GM18507 (cell line): ENCODE measurements at places on chromosomes 13 and 19.

GRCh38 chr13:27347211-27347772, 76.7 kb downstream of the RASL11A start:
- DNase-seq, result no peak

GRCh38 chr19:51009061-51009891, 7.9 kb upstream of the KLK8 start:
- DNase-seq, result no peak

- no peak for DNase-seq
Observed at GRCh38 chr19:35270381-35270811, 1.6 kb downstream of the USF2 start.

- no peak for DNase-seq
Observed at GRCh38 chr19:1513499-1514294, 878 bp upstream of the ADAMTSL5 start.

GRCh38 chr13:42498521-42498920, 75.4 kb upstream of the TNFSF11 start:
- DNase-seq, result no peak

DNA sequence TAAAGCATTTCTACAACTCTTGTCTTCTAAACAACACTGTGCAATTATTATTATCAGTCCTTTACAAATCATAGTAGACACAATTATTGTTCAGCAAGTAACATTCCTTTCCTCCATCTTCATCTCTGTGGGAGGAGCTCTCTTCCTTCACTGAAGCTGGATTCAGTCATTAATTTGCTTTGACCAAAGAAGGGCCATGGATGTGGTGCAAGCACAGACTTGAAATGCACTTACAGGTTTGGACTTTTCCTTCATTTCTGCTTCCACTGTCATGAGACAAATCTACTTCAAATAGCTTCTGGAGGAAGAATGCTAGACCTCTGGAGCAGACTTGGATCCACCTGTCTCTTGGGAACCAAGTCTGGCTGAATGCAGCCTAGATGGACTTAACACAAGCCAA, 336.6 kb upstream of the SLITRK6 start:
- DNase-seq, result no peak

DNA sequence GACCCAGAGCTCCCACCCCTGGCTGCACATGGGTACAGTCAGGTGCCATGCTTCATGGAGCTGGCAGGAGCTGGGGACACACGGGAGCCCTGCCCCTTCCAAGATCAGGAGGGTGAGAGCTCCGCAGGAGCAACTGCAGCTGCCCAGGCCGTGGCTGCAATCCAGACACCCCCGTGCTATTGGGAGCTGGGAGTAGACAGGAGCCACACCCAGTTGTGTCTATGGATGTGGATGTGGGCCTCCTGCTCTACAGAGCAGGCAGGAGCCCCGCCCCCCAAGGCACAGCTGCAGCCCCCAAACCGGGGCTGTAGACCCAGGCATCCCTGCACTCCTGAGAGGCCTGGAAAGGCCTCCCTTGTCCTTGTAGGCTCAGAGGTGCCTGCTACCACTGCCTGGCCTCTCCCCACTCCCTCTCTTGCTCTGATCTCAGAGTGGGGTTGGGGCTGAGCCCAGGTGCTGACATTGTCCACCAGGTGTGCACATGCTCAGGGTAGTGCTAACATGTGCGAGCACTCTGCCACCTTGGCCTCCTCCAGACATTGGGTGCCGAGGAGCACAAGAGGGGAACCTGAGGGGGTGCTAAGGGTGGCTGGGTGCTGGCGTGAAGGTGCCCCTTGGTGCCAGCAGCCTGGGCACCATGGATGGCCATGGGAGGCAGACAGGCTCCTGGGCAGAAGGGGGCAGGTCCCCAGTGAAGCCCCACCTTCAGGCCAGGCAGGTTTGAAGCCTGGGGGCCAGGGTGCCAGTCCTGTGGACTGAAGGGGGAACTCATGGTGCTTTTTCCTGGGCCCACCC, 8.0 kb upstream of the BAX start:
- DNase-seq, result no peak

DNA sequence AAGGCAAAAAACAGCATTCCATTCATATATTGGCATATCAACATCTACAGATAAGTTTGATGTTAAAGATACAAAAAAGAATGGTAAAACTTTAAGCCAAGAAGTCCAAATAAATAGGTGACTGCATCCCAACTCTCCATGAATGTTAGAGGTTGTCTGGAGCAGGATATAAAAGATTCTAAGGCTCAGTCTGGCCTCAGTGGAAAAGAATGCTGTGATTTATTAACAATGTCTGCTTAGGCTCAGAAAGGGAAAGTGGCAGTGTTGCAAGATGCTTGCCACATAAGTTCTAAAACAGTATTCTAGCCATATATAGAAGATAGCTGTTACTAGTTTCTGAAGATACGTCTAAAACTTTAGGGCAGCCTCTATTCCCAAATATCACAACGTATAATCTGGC, 179.8 kb upstream of the NBEA start:
- no peak for DNase-seq

DNA sequence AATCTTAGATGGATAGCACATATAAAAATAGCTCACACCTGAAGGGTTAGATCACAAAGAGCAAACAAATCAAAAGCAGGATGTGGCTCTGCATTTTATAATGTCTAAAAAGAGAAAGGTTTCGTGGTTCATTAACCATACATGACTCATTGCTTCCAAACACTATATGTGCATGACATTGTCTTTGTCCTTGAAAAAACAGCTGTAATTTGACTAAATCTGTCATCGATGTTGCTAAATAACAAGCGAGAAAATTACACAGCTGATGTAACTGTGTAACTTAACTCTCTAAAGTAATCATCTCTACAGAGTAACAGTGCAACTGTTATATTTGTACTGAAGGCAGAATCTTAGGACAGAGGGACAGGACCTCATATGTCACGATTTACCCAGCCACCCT, 383.1 kb upstream of the GPC6 start:
- DNase-seq, result no peak

- DNase-seq, result no peak
Observed at GRCh38 chr13:48874165-48874564, 101.5 kb upstream of the FNDC3A start.

GRCh38 chr13:70023516-70023915, 84.1 kb upstream of the ATXN8OS start:
- no peak for DNase-seq
